Smooth muscle cell of the pulmonary artery (primary cell): ENCODE measurements at places on chromosomes 7 and 10. TPM values are rescaled to one million over a fixed set of nuclear protein-coding genes. Genes with fewer than 3 reads are reported as not detected.

The KLF14 gene
- total RNA-seq, result not detected in 2 replicates

The CACNA2D1 gene
- 134 and 591 TPM in 2 replicates for total RNA-seq

The CYP2W1 gene
- total RNA-seq, result not detected in 2 replicates

The CAV1 gene
- total RNA-seq, result 405 and 784 TPM in 2 replicates

The PTPRN2 gene
- 0.26 and 0.85 TPM in 2 replicates for total RNA-seq

The GFRA1 gene
- total RNA-seq, result 0.39 and 0.43 TPM in 2 replicates

The SPACDR gene
- total RNA-seq, result 0.65 and 0.96 TPM in 2 replicates

The ITPRID1 gene
- not detected in 2 replicates for total RNA-seq

The CWF19L1 gene
- 16.9 and 20.0 TPM in 2 replicates for total RNA-seq

The SPDYE5 gene
- total RNA-seq, result not detected in 2 replicates

The RSPH10B2 gene
- 0.20 TPM in 1 of 2 replicates, not detected in the other for total RNA-seq
